Fibroblast of skin of scalp (primary cell): ENCODE measurements at places on chromosomes 4 and X.
A peak's percentile ranks its signal among the peaks of the same experiment; 100 is the strongest.

GRCh38 chr4:101621120-101621519, 169.4 kb upstream of the BANK1 start:
- peak; percentile 12 for DNase-seq

GRCh38 chr4:44725726-44726037, 674 bp downstream of the GNPDA2 start:
- DNase-seq, result no peak

- peak; percentile 59 for DNase-seq
These were observed 91.6 kb upstream of the PLAC1 start for GRCh38 chrX:134749706-134750445.

DNA sequence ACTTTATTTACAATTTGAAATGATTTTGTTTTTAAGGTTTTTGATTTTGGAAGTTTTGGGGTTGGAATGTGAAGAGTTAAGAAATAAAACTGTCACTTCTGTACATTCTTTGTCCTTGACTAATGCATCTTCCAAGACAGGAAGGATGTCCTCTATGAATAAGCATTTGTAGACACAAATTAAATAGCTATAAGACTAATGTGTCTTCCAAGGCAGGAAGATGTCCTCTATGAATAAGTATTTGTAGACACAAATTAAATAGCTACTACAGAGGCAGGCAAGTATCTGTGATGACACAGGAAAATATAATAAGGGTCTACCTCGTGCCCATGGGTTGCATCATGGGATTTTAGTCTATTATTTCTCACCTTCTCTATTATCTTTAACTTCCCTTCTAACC, 14.5 kb downstream of the PRSS48 start:
- DNase-seq, result peak; percentile 33

- DNase-seq, result no peak
These were observed 42.7 kb downstream of the GATB start for GRCh38 chr4:151717909-151718628.

GRCh38 chr4:22179124-22179874, 230.7 kb upstream of the KCNIP4 start:
- peak; percentile 86 for DNase-seq

DNA sequence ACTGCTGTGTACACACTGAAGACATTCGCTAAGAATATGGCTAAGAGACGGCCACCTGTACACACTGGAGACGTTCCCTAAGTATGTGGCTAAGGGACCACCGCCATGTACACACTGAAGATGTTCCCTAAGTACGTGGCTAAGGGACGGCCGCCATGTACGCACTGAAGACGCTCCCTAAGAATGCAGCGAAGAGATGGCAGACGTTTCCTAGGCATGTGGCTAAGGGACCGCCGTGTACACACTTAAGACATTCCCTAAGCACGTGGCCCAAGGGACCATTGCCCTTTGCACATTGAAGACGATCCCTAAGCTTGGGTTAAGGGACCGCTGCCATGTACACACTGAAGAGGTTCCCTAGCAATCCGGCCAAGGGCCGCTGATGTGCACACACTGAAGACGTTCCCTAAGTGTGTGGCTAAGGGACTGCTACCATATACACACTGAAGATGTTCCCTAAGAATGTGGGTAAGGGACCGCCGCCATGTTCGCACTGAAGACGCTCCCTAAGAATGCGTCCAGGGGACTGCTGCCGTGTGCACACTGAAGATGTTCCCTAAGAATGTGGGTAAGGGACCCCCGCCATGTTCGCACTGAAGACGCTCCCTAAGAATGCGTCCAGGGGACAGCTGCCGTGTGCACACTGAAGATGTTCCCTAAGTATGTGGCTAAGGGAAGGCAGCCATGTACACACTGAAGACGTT, 36.7 kb downstream of the DHRSX start:
- peak; percentile 58 for DNase-seq

DNA sequence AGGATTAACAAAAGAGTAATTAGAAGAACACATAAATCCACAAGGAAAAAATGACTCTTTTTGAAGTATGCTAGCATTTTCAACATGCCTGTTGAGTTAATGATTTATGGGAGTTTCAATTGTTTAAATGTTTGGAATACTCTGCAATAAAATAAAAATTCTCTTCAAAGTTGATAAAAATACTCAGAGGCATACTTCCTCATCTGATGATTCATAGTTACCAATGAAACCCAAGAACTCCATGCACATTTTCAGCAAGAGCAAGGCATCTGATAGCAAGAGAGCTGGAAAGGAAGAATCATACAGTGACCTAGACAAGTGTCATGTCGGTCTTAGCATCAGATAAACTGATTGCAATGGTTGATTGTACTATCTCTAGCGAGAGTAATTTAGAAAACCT, 443.7 kb upstream of the ATOH1 start:
- peak; percentile 70 for DNase-seq

GRCh38 chr4:48854982-48855381, 24.1 kb downstream of the OCIAD1 start:
- no peak for DNase-seq

DNA sequence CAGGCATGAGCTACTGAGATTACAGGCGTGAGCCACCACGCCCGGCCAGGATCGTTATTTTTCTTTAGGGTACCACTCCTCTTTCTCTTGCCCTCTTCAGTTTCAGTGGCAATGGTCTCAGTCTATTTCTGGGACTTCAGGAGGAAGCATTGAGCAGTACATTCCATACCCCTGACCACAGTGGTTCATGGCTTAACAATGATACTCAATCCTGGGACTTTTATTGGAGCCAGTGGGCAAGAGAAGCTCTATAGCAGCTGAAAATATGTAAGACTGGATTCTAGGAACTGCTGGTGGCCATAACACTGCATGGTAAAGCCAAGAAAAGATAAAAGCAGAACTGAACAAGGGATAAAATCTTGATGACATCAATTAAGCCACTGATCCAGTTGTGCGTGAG, 5.8 kb upstream of the CCNA2 start:
- DNase-seq, result peak; percentile 39

DNA sequence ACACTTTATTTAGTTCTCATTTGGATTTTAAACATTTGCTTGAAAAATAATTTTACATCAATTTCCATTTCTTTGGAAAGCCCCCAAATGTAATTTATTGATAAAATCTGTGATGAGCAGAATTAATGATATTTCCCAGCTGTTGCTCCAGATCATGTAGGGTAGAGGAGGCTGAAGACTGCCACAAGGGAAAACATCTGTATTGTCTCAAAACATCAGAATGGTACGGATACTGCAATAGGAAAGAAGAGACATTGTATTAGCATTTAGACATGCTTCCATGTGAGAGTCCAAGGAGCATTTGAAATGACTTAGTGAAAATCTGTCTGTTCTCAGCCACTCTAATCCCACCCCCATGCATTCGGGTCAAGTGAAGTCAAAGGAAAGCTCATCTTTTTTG, 14.4 kb downstream of the ADH1A start:
- DNase-seq, result no peak

GRCh38 chr4:129328162-129328561, 232.2 kb downstream of the C4orf33 start:
- DNase-seq, result no peak

DNA sequence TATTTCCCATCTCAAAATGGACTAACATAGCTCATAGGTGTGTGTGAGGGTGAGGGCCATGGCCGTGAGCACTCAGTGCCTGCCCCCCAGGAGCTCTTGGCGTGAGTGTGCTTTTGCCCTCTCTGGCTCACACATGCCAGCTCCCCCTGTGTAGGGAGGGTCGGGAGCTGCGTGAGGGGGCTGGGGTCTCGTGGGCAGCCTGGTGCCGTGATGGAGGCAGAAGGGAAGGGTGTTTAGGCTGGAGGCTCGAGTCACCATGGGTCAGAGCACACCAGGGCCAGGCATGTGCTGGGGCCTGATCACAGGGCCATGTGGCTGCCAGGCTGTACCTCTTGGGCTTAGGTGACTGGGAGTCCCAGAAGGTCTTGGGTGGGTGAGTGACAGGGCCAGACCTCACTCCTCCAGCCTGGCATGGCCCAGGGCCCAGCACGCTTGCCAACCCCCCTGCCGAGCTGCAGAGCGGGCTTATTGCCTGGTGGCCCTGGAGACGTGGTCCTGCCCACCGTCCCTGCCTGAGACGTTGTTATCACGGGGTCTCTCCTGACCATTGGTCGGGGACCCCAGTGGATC, 44.0 kb downstream of the ADRA2C start:
- DNase-seq, result no peak

DNA sequence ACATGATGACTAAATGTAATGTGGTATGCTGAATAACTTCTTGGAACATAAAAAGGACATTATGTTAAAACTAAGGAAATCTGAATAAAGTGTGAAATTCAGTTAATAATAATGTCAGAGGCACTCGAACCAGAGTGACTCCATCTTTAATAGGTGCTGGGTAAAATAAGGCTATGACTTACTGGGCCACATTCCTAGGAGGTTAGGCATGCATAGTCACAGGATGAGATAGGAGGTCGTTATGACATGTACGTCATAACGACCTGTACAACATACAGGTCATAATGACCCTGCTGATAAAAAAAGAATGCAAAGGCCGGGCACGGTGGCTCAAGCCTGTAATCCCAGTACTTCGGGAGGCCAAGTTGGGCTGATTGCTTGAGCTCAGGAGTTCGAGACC, 28.9 kb upstream of the OPHN1 start:
- DNase-seq, result no peak

DNA sequence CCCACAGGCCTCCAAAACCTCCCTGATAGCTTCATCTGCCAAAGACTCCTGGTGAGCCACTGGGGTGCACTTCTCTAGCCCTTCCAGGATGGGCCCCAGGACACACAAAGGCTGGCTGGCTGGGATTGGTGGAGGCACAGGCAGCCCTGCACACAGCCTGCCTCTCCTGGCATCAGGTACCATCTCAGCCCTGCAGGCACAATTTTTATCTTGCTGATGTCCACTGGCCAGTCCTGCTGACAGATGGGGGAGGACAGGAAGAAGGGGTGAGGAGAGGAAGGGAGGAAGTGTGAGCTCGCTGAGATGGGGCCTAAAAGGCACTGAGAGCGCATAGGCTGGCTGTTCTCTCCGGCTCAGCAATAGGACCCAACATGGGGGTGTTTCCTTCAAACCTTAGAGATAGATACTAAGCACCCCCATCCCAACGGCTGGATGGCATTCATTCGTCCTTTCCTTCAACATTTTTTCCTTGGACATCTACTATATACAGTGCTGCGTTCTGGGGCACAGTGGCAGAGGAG, 92.7 kb downstream of the PJA1 start:
- no peak for DNase-seq

GRCh38 chrX:18448416-18448815, 23.0 kb downstream of the CDKL5 start:
- DNase-seq, result peak; percentile 63

- DNase-seq, result no peak
These were observed 294 bp downstream of the ATP8A1 start for GRCh38 chr4:42656679-42656943.

DNA sequence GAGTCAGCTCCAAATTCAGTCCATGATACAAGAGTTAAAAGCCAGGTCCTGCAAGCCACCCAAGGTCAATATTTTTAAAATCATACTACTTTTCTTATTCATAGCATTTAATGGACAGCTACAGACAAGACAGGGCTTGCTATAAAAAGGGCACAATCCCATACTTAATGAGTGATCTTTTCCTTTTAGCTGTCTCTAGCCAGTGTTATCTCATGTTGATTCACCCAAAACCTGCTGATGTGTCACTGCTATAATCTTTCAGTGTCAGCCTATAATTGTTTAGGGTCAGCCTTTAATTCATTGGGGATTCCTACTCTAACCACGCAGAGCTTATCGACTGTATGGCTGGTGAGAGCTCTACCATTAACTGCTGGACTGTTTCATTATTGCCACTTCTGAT, 51.2 kb upstream of the HCCS start:
- no peak for DNase-seq

- DNase-seq, result no peak
These were observed 14.8 kb upstream of the ART3 start for GRCh38 chr4:76059750-76060149.

DNA sequence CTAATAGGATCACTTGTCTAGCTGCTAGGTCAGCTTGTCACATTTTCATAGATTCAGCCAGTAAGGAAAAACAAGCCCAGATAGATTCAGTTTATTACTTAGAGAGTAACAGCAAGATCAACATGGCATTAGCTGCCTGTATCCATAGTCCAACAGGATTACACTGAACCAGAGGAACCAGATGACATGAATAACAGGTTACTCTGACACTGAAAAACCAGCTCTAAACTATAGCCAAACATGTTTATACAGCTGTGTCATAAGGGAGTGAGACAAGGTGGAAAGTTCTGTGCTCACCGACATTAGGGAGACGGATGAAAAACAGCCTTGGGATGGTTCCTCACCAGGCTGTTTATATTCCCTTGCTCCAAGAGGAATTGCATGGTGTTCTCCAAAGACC, 102.9 kb upstream of the EOLA2 start:
- no peak for DNase-seq

- DNase-seq, result peak; percentile 50
These were observed 660 bp upstream of the HSPA4L start for GRCh38 chr4:127781300-127782024.

- DNase-seq, result no peak
These were observed 436.0 kb downstream of the CENPC start for GRCh38 chr4:67109276-67109675.

DNA sequence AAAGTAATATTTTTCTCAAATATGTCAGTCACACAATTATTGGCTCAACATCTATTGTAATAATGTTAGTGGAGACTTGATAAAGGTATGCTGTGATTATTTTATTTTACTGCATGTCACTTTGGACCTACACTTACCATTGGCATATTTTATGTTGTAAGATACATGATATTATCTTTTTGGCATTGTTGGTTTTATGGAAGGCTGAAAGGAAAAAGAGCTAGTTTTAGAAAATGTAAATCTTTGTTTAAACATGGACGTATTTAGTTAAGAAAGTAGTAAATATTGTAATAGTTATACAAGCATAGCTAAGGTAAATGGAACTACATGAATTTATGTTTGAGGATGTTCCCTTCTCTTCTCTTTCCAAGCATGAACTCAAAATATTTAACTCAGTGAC, 1399.3 kb downstream of the STIM2 start:
- DNase-seq, result no peak

- peak; percentile 23 for DNase-seq
These were observed 207.4 kb downstream of the TMA16 start for GRCh38 chr4:163701916-163702315.

- DNase-seq, result no peak
These were observed 172.0 kb upstream of the NOCT start for GRCh38 chr4:138843616-138844015.

DNA sequence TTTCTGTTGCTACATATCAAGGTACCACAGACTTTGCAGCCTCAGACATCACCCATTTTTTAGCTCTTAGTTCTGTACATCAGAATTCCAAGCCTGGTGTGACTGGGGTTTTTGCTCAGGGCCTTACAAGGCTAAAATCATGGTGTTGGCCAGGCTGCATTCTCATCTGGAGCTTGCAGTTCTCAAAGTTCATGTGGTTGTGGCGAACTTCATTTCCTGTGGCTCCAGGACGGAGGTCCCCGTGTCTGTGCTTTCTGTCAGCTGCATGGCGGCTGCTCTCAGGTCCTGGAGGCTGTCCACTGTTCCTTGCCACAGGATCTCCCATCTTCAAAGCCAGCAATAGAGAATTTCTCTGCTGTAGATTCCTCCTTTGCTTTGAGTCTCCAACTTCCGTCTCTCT, 157.4 kb downstream of the STIM2 start:
- no peak for DNase-seq

GRCh38 chr4:150259861-150260567, 181.8 kb downstream of the DCLK2 start:
- DNase-seq, result no peak
